ENCODE measurements at places on chromosomes 4 and X. TPM values are rescaled to one million over a fixed set of nuclear protein-coding genes. Genes with fewer than 3 reads are reported as not detected.

GJB1 gene
- total RNA-seq, result not detected

CHIC1 gene
- total RNA-seq, result 13.2 TPM

USP26 gene
- not detected for total RNA-seq

TMEM35A gene
- total RNA-seq, result 0.85 TPM

AGA gene
- total RNA-seq, result 23.8 TPM

SH2D1A gene
- total RNA-seq, result not detected
